CD4-positive, alpha-beta T cell treated with Interleukin-15 for 4 hours (primary cell): ENCODE measurements at places on chromosomes 13 and 19.
A peak's percentile ranks its signal among the peaks of the same experiment; 100 is the strongest.

GRCh38 chr13:68535329-68535728 lies 1305.2 kb upstream of the PCDH9 start:
- DNase-seq, result no peak

GRCh38 chr13:75393839-75394520 lies 88.0 kb downstream of the TBC1D4 start:
- DNase-seq, result no peak

DNA sequence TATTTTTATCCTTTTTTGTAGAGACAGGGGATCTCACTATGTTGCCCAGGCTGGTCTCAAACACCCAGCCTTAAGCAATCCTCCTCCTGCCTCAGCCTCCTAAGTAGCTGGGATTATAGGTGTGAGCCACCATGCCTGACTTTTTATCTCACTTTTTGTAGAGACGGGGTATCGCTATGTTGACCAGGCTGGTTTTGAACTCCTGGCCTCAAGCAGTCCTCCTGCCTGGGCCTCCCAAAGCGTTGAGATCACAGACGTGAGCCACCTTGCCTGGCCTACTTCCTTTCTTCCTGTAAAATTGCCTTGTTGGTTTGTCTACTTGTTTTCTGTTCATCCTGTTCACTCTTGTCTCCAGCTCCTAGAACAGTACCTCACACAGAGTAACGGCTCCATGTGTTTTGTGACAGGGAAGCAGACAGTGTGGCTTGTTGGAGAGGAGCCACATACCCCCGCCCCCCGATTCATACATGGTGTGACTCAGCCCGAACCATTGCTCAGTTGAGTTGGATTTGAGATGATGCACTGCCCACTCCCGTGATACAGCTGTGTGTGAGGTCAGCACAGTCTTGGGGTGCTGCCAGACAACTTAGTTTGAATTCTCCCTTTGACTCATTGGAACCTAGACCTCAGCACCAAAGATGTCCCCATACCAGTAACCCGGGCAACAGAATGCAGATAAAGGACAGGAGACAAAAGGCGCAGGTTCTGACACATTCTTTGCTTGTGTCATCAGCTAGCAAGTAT lies 34.2 kb downstream of the GPR42 start:
- no peak for DNase-seq

DNA sequence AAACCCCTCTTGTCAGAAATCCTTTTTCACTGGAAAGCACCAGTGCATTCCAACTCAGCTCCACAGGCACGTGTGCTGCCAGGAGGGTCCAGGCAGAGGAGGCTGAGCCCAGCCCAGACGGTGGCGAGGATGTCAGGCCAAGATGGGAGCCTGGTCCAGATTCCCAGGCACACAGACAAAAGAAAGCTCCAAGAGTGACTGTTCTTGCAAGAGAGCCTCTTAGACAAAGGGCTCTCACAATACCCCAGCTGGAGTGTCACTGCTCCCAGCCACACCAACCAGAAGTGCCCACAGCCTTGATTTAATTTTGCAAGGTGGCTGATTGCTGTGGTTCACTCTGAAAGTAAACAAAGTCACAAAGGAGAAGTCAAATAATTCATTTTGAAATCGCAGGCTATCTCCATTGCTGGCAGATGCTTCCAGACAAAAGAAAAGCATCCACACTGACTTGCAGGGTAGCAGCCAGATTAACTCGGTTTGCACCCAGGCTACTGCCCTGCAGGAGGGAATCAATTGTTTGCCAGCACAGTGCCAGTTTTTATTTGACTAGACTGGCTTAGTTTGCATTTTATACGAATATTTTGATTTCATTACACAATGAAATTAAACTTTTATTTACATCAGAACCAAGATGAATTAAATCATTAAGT lies 95.1 kb downstream of the RAB20 start:
- DNase-seq, result no peak

- no peak for DNase-seq
These were observed 111.2 kb downstream of the KCNRG start for GRCh38 chr13:50126263-50126992.

DNA sequence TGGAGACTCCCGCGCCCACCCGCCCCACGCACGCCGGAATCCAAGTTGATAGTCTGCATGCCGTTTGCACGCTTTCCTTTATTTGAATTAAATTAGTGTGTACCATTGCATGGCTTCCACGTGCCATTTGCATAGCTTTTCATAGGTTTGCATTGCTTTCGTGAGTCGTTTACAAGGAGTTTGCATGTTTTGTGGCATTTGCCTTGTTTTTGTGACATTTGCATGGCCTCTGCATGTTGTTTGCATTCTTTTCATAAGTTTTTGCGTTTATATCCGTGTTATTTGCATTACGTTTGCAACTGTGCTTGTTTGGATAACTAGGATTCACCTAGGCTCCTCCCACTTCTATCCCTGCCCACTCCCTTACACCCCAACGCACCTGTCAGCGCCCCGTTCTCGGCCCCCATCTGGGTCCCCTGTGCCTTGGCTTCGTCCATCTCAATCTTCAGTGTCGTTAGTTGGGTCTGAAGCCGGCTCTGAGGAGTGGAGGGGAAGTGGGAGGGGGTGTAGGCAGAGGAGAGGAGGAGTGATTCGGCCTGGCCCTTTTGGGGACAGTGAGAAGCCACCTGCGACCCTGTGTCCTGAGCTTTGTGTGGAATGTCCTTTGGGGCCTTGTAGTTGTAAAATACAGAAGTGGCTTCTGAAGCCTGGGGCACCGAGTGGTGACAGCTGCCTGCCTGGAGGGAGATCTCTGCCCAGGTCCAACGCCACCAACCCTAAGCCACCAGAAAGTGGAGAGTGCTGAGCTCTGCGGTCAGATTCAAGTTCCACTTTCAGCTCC lies 2.4 kb downstream of the CCDC194 start:
- DNase-seq, result no peak

DNA sequence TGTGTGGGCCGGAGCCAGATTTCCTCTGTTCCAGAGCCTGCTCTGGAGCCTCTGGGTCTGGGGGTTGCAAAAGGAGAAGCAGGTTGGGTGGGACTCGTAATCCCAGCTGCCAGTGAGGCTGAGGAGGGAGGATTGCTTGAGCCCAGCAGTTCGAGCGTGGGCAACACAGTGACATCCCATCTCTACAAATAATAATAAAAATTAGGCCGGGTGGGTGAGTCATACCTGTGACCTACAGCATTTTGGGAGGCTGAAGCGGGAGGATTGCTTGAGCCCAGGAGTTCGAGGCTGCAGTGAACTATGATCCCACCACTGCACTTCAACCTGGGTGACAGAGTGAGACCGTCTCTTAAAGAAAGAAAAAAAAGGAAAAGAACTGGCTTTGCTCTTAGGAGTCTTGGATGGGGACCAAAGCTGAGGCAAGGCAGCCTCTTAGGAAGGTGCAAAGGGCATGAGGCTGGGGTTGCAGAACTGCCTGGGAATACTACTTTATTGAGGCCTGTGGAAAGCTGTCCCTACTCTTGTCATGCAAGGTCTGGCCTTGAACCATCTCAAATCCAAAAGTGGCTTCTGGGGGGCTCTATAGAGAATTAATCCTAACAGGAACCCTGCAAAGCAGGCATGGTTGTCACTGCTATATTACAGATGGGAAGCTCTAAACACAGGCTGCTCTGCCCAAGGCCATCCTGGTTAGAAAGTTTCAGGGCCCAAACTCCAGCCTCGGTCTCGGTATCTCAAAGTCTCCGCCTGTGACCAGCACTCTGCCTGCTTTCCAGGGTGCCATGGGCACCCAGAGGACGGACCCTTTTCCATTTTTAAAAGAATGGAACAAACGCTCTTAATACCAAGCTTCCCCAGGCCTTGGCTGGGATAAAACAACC lies 880 bp upstream of the C19orf12 start:
- DNase-seq, result no peak

GRCh38 chr13:23570099-23570920 lies at the start of gene TNFRSF19:
Gene TNFRSF19 (plus strand): TSS chr13:23570412. CDS start chr13:23590184, 19,772 bp downstream.
- no peak for DNase-seq

GRCh38 chr19:20254121-20254520 lies 87.1 kb downstream of the ZNF486 start:
- no peak for DNase-seq

DNA sequence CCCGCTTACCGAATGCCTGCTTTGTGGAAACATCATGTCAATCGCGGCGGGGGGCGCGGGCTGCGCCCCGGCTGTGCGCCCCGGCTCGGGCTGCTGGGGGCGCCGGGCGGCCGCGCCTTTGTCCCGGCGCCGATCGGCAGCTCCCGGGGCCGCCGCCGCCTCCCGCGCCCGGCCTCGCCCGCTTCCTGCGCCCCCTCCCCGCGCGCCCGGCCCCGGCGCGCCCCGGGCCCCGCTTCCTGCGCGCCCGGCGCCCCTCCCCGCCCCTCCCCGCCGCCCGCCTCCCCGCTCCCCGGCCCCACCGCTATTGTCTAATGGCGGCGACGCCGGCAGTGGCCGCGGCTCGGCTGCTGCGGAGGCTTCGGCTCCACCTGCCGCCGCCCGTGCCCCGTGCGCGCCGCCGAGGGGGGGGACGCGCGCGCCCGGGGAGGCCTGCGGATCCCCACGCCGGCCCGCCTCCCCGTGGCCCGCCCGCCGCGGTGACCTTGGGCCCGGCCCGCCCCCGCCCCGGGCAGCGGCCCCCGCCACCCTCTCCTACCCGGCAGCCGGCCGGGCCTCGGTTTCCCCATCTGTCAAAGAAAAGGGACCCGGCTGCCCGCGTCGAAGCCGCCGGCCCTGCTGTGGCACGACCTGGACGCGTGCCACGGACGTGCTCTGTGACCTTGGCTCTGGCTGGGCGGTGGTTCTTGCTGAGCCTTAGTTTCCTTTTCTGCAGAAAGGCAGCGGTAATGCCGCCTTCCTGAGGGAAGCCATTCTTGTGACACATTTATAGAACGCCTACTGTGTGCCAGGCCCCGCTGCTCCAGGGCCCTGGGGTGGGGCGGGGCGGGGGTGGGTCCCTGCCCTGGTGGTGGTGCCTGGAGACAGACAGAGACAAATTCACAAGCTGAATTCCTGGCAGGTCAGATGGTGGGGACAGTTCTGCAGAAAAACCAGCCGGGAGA lies at the start of gene TLE5:
TLE5 (minus strand) TSS at position 331 of the 941 bp plus-strand sequence; CDS start at position 36, 295 bp downstream.
- peak; percentile 76 for DNase-seq

DNA sequence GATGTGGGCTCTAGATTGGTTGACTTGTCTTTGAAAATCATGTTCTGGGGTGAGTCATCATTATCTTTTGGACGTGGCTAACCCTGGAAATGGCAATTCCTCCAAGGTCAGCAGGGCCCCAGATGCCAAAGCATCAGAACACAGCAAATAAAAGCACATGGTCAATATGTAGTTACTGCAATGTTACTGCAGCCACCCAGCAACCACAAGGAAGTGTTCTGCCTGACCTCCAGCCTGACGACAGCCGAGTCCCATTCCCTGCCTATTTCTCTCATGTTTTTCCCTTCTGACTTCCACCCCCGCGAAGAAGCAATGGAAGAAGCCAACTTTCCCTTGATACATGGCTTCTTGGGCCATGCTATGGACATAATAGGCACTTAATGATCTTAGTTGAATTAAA lies 577.9 kb downstream of the IRS2 start:
- no peak for DNase-seq

DNA sequence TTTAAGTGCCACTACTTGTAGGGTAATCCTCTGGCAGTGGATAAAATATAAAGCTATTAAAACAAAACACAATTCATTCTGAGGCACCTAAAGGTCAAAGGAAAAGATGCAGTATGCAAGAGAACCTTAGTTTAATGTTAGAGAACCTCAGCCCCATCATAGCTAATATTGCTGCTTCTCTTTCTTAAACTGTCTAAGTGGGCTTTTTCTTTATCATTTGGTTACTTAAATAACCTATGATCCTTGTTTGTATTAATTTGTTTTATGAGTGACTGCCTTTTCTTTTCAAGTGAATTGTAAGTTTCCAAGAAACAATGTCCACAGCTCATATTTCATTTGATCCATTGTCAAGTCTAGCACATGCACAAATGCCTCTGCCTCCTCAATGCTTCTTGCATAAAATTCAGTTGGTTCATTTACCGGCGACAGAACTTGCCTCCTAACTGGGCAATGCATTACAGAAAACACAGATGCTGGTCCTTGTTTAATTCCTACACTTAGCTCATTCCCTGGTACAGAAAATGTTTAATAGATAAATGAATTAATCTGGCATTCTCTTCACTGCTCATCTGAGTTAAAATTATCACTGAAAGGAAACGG lies 1049.8 kb downstream of the OLFM4 start:
- no peak for DNase-seq

GRCh38 chr19:34367624-34367957 lies 2.6 kb downstream of the GPI start:
- DNase-seq, result no peak

DNA sequence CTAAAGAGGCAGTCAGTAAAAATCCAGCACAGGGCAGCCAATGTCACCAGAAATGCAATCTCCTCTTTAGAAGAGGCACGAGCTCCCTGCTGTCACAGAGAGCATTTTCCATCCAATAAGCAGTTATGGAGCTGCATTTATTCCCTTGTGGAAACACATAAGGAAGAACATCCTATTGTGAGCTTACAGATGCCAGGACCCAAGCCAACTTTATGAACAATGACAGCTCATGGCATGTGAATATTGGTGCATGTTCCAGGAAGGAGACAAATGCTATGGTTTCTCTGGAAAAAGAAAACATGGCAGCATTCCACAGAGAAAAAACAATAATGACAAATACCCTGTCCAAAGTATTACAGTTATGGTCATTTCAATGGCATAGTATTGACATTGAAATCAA lies 955.6 kb downstream of the UQCRFS1 start:
- DNase-seq, result no peak

DNA sequence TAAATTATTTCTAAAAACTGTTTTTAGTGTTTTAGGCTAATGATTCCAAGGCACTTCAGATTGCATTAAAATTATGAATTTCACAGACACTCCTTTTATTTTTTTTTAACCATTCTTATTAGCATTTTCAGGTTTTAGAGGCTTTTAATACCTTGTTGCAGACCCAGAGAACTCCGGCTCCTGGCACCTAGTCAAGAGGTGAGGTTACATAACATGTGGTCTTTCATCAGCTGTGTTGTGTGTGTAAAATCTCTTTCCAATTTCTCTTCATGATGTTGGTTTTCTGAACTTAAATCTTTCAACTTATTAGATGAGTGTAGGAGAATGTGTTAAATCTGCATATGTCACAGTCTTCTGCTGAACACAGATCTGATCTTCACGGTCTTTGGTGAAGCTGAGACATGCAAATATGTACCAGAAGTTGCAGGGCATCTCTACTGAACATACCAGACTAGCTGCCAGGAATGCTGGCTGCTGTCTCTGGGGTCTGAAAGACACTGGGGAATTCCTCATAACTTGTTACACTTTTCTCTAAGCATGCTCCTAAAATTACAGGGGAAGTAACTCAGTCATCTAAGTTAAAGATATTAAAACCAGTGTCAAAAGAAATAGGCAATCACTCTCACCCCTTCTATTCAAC lies 1165.3 kb downstream of the EFNB2 start:
- DNase-seq, result no peak

- no peak for DNase-seq
These were observed 110.5 kb downstream of the ENOX1 start for GRCh38 chr13:43676320-43676719.

- DNase-seq, result no peak
These were observed 11.6 kb upstream of the RAP2A start for GRCh38 chr13:97422118-97423054.

GRCh38 chr13:67833564-67833963 lies 603.4 kb upstream of the PCDH9 start:
- no peak for DNase-seq

DNA sequence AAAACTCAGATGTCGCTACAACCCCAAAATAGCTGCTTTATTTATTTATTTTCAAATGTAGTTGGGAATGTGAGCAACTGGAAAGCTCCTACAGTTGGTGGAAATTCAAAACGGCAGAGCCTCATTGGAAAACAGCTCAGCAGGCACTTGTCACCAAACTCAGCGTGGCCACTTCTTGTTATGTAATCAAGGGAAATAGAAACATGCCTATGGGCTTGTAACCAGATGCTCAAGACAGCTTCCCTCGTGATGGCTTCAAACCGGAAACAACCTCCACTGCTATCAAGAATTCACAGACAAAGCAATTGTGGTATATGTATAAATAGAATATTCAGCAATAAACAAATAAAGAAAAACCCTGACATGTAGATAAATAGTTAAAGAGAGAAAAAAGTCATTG lies 627.8 kb upstream of the SLC10A2 start:
- DNase-seq, result no peak
